ENCODE measurements at places on chromosomes 4 and X.

DNA sequence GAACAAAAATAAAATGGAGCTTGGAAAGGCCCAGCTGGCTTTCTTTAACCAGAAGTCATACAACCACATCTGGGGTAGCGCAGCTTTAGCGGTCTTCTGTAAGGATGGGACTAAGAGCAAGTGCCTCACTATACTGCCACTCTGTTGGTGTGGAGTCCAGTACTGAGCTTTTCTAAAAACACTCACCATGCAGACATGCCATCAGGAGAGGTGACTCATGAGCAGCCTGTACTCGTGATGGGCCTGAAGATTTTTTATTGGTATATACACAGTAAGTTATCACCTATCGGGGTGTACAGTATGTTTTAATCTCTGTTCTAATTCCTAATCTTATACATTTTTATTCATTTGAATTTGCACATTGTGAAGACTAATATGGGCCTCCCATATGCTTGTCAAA lies 9.6 kb downstream of the PPP3CA start:
- DNase-seq, result no peak

DNA sequence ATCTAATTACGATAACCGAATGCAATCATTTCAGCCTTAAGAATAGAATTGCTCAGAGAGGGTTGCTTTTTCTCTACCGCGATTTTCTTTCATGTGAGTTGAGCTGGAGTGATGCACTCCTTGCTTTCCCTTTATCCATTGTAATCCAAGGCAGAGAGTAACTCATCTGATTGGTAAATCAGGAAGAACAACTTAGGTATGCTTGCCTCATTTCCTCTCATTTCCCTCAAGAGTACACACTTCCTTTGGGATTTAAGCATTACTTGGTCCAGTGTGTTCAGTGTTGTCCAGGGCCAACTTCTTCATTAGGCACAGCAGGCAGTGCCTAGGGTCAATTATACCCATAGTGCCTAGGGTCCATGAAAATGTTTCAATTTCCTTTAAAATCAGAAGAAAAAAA lies 15.7 kb upstream of the N4BP2 start:
- no peak for DNase-seq

DNA sequence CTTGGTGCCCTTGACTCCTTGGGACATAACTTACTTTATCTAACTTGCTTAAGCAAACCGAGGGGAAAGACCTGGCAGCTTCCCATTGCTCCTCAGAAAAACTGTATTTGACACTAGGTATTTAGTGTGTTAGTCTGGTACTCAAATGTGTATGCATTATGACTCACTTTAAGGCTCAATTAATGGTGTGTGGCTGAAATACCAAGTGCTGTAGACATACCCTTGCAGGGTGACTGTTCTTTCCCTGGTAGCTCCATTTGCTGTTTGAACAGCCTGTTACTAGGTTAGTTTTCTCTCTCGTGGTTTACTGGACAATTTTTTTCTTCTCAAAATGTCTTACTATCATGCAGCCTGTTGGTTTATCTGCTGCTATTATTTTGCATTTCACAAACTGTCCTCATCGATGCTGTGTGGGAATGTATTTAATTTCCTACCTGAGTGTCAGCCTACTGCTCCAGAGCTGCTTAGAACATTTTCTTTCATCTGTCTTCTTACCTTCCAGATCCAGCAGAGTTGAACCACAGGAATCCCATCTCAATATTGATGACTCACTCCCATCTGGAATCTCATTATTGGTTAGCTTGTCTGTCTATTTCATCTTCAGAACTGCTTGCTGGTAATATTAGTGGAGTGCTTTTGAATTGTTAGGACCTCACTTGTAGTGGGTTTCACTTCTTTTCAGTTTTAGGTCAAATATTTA lies 158.0 kb upstream of the FAT1 start:
- DNase-seq, result no peak

- no peak for DNase-seq
These were observed 16.9 kb downstream of the AASDH start for GRCh38 chr4:56370377-56370776.

DNA sequence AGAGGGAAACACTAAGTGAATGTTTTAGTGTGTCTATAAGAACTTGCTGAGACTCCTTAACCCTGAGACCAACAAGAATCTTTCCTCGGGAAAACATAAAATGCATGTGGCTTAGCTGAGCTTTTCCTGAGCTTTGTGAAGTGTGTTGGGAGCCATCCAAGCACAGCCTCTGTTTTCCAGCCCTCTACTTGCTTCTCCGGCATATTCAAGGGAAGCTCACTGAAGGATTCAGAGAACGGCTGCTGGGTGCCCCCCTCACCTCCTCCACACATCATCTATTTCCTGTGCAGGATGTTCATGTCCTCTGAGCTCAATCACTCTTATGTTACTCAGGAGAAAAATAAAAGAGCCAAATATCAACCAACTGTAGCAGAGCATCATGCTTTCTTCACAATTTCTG lies 492.1 kb downstream of the IL15 start:
- DNase-seq, result peak; percentile 25

- no peak for DNase-seq
These were observed 123.6 kb upstream of the RBPJ start for GRCh38 chr4:26197018-26197779.

Data from right kidney (tissue), 9 donors.